MM.1S (cell line): ENCODE measurements at places on chromosomes 1 and 21.

DNA sequence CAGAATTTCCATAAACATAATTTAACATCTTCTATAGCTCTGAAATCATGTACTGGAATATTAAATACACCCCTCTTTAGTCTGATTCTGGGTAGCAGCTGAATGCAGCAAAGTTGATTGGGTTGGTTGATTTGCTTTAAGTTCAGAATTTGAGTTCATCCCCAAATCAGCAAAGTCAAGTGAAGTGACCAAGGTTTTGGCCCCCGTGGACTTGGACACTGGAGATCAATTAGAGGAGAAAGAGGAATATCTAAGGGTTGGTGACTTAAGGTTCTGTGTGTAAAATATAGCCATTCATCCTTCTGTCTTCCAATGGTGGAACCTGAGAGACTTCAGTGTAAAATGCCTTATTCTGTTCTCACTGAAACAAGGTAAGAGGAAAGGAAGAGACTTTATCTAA is at the start of gene OR2L13:
Gene OR2L13 (plus strand): TSS at position 301 of the 400 bp plus-strand sequence. CDS start 4,192 bp downstream, outside the sequence.
- no peak for DNase-seq

DNA sequence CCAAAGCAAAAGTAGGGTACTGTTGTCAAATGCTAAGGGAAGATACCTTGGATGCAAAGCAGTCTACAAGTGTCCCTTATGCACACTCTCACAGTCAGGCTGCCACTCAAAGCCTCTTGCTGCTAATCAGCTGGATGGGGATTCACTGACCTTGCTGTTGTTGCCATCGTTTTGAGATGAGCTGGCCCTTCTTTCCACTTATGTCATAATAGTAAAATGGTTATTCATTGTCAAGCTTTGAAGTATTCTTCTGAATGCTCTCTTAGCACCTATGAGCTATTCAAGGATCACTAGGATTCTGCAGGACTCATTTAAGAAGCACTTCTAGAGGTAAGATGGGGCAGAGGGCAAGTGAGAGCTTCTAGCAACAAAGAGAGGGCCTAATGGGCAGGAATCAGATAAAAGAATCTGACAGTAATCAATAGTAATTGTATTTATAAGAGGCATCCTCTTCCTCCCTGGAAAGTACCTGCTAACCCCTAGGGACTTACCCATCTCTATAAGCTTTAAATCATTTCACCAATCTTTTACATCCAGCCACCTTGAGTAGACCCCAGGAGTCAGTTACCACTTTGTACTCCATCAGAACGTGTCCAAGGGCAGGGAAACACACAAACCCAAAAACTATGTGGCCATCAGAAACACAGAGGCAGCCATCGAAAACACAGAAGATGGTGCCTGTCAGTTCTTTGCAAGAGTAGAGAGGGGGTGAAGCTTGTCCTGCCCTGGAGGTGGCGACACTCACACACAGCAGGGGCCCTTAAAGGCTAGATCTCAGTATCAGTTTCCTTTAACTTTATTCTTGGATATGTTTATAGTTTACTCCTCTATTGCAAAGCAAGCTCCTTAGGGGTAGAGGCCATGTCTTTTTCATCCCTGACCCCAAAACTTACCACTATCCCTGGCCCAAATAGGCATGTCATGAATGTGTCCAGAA is 103.7 kb upstream of the NFIA start:
- peak; percentile 45 for DNase-seq

DNA sequence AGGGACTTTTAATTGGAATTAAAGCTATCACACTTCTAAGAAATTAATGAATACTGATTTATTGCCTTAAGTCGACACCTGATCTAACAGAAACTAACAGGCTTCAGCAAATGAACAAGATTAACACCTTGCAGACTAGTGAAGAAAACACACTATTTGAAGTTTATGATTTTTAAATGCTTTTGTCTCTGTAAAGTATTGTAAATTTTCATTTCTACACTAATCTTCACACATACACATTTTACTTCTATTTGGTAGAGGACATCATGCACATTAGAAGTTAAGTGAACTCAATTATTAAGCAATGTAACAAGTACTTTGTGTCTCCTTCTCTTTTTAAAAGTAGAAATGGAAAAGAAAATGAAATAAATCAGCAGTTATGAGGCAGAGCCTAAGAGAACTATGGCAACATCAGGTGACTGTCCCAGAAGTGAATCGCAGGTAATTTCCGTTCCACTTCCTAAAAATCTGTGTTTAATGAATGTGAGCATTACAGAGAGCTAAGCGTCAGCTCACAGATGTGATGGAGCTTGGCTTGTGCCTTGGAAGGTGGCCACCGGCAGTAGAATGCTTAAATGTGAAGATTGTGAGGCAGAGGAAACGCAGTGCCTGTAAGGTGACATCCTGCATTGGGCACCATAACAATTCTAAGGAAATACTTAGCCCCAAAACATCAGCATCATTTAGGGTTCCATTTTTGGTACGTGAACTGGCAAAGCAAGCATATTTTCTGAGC is 1.2 kb downstream of the PRMT2 start:
- no peak for DNase-seq

GRCh38 chr1:60746278-60746791 is 336.0 kb upstream of the NFIA start:
- DNase-seq: no peak

- no peak for DNase-seq
Measured at GRCh38 chr1:170666541-170667254, 2.8 kb downstream of the PRRX1 start.

- DNase-seq: no peak
Measured at GRCh38 chr1:204278251-204278650, 64.5 kb upstream of the GOLT1A start.

DNA sequence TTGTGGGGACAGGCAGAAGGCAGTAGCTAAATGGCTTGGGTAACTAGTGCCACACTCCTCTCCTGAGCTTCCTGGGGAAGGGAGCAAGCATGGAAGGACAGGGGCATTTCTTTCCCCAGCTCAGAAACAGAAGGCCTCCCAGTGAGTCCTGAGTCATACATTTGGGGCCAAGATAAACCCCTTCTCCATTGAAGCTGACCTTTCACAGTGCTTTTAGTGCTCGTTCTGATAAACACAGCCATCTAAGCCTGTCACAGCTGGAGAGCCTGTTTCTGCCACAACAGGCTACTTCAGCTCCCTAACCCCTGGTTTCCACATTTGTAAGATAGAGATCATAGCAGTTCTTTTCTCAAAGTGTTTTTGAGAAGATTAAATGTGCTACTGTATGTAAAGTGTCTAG is 374.0 kb downstream of the LMX1A start:
- DNase-seq: no peak

DNA sequence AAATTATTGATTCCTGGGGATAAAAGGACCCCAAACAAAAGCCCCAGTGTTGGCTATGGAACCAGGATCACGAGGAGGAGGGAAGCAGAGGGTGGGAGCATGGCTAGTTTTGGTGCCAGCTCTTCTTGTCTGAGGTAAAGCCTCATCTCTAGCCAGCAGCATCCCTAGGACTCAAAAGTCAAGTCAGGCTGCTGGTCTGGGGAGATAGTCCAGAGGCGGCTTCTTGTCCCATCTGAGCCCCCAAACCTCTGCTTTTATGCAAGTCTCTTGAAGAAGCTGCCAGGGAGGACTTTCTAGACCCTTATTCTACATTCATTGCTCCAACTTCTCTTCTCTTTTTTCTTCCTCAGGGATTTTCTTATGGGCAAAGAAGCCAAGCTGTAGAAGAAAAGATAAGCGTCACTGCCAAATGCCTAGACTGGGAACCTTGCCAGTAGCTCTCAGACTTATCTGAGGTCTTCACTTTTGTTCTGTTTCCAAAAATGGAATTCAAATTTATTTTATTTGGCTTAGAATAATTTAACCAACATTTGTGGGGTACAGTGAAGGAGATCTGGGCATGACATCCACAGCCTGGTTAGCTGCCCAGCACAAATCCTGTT is 6.9 kb upstream of the ANKRD35 start:
- DNase-seq: no peak

- no peak for DNase-seq
Measured at GRCh38 chr1:175129997-175130648, 62.5 kb downstream of the KIAA0040 start.

DNA sequence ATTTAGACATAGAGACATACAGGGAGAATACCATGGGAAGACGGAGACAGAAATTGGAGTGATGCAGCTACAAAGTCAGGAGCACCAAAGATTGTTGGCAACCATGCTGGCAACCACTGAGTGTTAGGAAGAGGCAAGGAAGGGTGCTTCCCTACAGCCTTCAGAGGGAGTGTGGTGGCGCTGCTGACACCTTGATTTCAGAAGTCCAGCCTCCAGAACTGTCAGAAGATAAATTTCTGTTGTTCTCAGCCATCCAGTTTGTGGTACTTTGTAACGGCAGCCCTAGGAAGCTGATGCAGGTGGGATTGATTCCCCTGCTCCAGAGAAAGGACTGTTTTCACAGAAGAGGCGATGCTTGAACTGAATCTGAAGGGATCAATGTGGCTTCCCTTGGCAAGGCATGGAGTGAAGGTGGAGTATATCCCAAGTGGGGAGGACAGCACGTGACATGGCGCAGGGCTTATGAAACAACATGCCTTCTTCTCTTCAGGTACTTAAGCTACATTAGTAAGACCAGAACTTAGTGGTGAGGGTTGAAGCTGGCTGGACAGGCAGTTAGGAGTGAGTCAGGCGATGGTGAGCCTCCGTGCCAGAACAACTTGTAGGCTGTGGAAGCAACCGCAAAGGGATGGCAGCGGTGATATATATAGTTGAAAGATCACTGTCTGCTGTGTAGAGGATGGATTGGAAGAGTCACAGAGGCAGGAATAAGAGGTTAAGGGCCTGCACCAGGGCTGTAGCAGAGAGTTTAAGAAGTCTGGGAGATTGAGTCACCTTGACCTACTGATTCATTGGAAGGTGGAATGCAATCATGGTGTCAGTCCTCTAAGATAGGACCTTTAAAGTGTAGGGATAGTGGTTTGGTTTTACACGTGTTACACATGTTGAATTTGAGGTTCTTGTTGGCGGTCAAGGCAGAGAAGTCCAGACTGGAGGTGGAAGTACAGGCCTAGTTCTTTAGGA is 2.1 kb downstream of the LEPR start:
- DNase-seq: no peak

- no peak for DNase-seq
Measured at GRCh38 chr21:33971492-33972013, 55.9 kb upstream of the ATP5PO start.

- DNase-seq: no peak
Measured at GRCh38 chr1:244963231-244963826, 99.0 kb upstream of the HNRNPU start.

DNA sequence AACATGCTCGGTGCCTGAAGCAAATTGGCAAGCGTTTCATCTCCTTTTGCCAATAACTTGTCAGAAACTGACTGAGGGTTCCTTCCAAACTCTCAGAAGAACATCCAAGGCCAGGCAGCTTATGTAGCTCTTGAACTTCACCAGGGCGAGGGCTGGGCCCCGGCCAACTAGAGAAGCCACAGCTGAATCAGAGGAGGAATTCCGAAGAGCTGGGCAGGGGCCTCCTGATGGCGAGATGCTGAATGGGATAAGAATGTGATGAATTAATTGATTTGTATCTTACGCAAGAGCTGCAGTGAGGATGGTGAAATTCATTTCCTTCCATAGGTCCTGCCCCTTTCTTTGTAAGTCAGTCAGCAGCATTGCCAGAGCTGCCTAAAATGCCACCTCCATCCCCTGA is 345.8 kb downstream of the KIF26B start:
- no peak for DNase-seq

DNA sequence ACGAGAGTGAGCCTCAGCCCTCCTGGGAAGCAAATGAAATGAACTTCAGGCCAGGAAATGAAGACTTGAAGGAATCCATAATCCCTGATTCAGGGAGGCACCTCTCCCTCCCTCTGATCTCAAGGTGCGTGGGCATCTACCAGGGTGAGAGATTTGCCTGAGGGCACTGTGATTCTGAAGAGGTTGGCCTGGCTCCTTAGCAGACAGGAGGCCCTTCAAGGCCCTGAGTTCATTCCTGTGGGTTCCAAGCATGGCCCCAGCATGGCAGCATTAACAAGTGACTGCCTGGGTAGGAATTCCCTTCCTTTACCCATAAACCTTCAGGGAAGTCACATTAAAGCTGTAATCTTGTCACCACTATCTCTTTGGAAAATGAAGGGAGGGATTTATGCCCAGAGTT is 29.8 kb upstream of the IFNGR2 start:
- no peak for DNase-seq

DNA sequence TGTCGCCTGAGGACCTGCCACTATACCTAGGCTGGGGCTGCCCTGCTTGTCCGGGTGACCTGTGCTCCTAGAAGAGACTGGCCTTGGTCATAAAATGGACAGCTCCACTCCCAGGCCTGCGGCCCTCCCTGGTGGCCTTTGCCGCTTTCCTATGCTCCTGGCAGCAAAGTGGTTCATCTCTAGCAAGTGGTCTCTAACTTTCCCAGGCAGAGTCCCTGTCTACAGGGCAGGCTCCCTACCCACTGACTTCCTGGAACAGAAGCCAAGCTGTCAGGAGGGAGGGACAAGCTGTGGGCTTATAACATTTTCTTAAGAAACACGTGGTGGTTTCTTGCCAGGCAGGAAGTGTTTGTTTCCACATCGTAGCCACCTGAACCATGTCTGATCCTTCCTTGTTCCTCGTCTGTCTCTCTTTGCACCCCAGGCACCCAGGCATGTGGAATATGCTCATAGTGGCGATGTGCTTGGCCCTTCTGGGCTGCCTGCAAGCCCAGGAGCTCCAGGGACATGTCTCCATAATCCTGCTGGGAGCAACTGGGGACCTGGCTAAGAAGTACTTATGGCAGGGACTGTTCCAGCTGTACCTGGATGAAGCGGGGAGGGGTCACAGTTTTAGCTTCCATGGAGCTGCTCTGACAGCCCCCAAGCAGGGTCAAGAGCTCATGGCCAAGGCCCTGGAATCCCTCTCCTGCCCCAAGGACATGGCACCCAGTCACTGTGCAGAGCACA is 10.1 kb downstream of the H6PD start:
- DNase-seq: no peak

GRCh38 chr1:31576201-31576669 is at the start of gene TINAGL1:
TINAGL1 (plus strand) TSS chr1:31576515; CDS start chr1:31577149, 634 bp downstream.
- DNase-seq: no peak

GRCh38 chr1:61241973-61242381 is 159.6 kb downstream of the NFIA start:
- DNase-seq: no peak

DNA sequence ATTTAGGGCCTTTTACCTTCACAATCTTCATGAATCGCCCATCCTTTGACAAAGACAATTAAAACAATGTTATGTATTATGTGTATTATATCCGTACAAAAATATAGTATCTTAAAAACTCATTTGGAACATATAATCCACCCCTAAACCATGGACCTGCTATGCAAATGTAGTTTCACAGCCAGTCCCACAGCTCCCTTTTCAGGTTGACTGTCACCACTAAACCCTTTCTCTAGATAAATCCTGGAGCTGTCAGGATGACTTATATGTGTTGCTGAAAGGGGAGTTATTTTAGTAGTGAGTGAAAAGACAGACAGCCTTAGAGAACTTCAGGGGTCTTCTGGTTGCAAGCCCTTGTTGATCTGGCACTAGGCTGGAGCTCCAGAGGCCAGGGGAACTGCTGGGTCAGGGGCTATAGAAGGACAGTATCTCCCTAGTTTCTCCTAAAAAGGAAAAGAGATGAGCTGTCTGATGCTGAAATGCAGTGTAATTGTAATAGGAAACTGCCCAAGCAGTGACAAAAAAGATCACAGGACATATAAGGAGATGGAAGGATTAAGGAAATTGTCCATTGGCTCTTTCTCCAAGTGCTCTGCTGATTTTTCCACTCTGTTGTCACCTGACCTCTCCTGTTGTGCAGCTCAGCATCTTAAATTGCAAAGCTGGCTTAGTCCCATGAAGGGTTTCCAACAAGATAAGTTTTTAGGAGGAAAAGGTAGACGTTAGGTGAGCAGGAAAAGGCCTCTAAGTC is 127.7 kb downstream of the S1PR1 start:
- no peak for DNase-seq
